ENCODE measurements at places on chromosomes 3 and 15. TPM values are rescaled to one million over a fixed set of nuclear protein-coding genes. Genes with fewer than 3 reads are reported as not detected.

GRCh38 chr15:55589287-55589686 lies 1.1 kb upstream of the PYGO1 start:
- H3K36me3 ChIP-seq: no peaks in the 10 kb centered on the region
- H3K27me3 ChIP-seq: no peaks in the 10 kb centered on the region
- H3K4me3 ChIP-seq: peak overlapping the region; percentile 70
- no peak overlapping the region for H3K27ac ChIP-seq
- no peak for DNase-seq
- H3K4me1 ChIP-seq: peaks cover 5% of the 10 kb centered on the region

DNA sequence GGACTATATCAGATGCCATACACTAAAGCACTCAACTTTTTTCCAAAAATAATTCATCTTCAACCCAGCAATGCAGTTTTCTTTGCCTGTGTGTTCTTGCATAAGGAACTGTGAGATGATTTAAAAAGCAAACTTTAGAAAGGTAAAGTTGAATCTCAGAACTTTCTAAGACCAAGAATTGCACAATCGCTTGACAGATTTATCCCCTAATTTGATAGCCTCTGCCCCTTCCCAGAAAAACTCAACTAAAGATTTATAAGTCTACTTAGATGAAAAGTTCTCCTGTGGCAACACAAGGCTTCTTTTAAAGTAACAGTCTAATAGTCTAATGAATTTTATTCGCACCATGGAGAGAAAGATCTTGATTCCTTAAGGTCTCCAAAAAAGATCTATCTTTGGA lies 259.3 kb downstream of the MAGI1 start:
- H3K27ac ChIP-seq: no peak overlapping the region
- no peak overlapping the region for H3K4me3 ChIP-seq
- DNase-seq: no peak

GRCh38 chr3:109175411-109175810 lies 38.9 kb downstream of the C3orf85 start:
- H3K27ac ChIP-seq: no peak overlapping the region
- no peak overlapping the region for H3K4me3 ChIP-seq
- no peaks in the 10 kb centered on the region for H3K4me1 ChIP-seq
- no peaks in the 10 kb centered on the region for H3K36me3 ChIP-seq
- no peak for DNase-seq

- H3K27me3 ChIP-seq: no peaks in the 10 kb centered on the region
- no peaks in the 10 kb centered on the region for H3K4me1 ChIP-seq
- H3K27ac ChIP-seq: no peak overlapping the region
Observed at GRCh38 chr15:55527150-55527549, 19.1 kb upstream of the DNAAF4 start.

Gene SCAANT1
- total RNA-seq: not detected

DNA sequence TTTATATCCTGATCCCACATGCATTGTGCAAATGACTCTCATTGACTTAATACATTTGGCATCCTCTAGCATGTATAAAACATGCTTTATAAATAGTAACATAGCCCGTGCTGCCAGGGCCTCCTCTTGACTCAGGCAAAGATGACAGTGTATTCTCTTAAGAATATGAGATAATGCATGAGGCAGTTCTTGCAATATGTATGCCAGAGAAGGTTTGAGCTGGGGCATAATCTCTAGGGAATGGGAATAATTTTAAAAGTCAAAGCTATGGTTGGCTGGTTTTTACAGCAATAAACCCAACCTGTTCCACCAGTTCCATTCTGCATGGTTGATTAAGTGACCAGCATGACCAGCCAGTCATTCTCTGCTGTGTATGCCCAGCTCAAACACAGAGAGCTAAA lies 179.0 kb upstream of the PFN2 start:
- no peak overlapping the region for H3K4me3 ChIP-seq
- no peak for DNase-seq
- H3K36me3 ChIP-seq: no peaks in the 10 kb centered on the region
- H3K27ac ChIP-seq: no peak overlapping the region
- H3K27me3 ChIP-seq: no peaks in the 10 kb centered on the region

Gene TRIM71
- total RNA-seq: not detected

Gene IL5RA
- 0.55 TPM for total RNA-seq

Gene TLR9
- 0.74 TPM for total RNA-seq

Gene SCN11A
- total RNA-seq: 0.34 TPM

Gene GOLGA8J
- total RNA-seq: not detected

GRCh38 chr15:34773917-34774316 lies 19.1 kb upstream of the GJD2 start:
- no peaks in the 10 kb centered on the region for H3K36me3 ChIP-seq
- no peaks in the 10 kb centered on the region for H3K27me3 ChIP-seq
- no peaks in the 10 kb centered on the region for H3K4me1 ChIP-seq
- no peak for DNase-seq
- H3K27ac ChIP-seq: no peak overlapping the region

DNA sequence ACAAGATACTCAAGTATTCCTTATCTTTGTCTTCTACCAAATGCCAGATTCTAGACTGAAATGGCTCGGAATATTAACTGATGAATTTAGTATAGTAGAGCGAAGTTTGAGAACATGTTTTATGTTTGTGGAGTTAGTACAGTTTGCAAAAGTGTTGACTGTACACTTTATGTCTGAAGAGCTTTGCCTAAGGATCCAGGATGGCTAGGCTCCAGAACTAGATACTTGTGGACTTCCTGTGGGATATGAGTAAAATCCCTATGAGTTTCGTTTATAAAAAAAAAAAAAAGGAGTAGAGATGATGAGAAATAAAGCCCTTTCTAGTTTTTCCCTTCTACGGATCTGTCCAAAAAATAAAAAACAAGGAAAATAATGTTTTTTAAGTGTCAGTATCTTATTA lies 96.7 kb downstream of the TP63 start:
- no peaks in the 10 kb centered on the region for H3K27me3 ChIP-seq
- no peaks in the 10 kb centered on the region for H3K36me3 ChIP-seq
- no peak overlapping the region for H3K4me3 ChIP-seq
- H3K4me1 ChIP-seq: no peaks in the 10 kb centered on the region
- no peak for DNase-seq

Gene NRROS
- total RNA-seq: 6.3 TPM

DNA sequence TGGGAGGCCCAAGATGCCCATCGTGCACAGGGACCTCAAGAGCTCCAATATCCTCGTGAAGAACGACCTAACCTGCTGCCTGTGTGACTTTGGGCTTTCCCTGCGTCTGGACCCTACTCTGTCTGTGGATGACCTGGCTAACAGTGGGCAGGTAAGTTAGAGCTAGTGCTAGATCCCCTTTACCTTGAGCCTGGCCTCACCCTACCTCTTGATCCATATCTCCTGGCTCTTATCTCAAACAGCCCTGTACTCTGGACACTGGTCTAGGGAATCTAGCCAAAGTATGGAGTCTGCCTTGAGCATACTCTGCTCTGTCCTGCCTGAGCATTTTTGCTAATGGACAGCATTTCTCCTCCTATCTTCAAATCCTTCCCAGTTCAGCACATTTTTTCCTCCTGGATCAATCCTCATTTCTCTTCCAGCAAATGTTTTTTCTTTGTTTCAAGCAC lies 65.9 kb downstream of the TGFBR2 start:
- no peak for DNase-seq
- peaks cover 10% of the 10 kb centered on the region for H3K4me1 ChIP-seq
- H3K4me3 ChIP-seq: no peak overlapping the region

DNA sequence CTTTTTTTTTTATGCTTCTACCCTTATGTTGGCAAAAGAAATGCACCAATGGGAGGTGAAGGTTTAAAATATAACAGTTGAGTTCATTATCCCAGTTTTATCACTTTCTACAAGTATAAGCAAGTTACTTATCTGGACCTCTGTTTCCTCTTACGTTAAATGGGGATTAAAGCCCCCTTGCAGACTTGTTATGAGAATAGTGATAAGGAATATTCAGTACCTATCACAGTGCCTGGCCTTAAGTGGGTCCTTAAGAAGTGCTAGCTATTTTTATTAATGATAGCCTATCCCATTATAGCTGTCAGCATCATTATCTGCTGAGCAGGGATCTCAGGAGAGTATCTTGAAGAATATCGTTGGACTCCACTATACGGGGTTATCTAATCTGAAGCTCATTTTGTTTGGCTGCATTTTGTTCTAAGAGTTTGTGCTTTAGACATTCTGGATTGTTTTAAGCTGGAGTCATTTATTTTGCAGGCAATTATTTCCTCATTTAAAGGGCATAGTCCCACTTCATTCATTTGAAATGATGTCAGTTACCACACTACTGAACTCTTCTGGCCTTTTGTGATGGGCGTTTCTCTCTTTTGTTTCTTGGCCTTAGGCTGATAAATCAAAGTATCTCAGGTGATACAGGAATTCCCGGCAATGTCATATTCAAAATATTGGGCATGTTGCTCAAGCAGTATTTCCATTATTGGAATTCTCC lies 28.8 kb downstream of the RAB8B start:
- no peak for DNase-seq
- H3K4me1 ChIP-seq: peaks cover 9% of the 10 kb centered on the region
- H3K27ac ChIP-seq: no peak overlapping the region
- H3K27me3 ChIP-seq: no peaks in the 10 kb centered on the region
- no peak overlapping the region for H3K4me3 ChIP-seq

Gene GOLGA6B
- not detected for total RNA-seq

DNA sequence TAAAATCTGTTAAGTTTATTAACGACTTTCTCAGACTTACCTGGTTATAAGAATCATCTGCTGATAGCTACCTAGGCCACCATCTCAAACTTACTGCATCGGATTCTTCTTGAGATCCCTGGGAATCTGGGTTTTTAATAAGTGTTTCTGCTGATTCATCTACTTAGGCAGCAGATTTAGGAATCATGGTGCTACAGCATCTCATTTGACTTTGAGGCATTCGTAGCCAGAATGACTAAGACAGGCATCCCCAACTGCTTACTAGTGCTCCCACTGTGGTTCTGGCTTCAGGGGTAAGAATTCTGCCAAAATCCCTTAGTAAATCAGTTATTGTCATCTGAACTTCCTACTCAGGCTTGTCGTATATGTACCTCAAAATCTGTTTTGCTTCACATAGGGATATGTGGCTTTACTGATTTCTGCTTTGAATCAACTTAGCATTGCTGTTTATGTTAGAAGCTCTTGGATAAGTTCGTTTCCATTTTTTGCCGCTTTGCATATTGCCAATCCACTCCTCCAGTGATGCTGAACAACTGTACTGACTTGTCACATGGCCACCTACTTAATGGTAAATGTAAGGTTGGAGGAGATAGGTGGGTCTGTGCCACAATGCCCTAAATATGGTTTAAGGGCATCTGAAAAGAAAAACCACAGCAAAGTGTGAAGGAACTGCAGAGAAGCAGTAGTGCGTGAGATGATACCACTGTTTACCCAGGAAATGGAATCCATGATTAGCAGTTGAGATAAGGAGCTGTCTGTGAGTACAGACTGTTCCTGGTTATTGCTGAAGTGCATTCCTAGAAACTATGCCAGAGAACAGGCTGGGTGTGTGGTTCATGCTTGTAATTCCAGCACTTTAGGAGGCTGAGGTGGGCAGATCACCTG lies 60.3 kb downstream of the MAP6D1 start:
- H3K27ac ChIP-seq: no peak overlapping the region
- no peaks in the 10 kb centered on the region for H3K36me3 ChIP-seq
- H3K4me1 ChIP-seq: no peaks in the 10 kb centered on the region
- DNase-seq: no peak
- no peak overlapping the region for H3K4me3 ChIP-seq

Gene NANOGP8
- total RNA-seq: 0.92 TPM

GRCh38 chr3:62624185-62624584 lies 250.8 kb upstream of the FEZF2 start:
- H3K4me3 ChIP-seq: no peak overlapping the region
- no peaks in the 10 kb centered on the region for H3K4me1 ChIP-seq
- DNase-seq: no peak
- H3K36me3 ChIP-seq: no peaks in the 10 kb centered on the region
- no peaks in the 10 kb centered on the region for H3K27me3 ChIP-seq

Gene PCNP
- total RNA-seq: 150 TPM

- no peak for DNase-seq
- H3K27me3 ChIP-seq: no peaks in the 10 kb centered on the region
- no peaks in the 10 kb centered on the region for H3K36me3 ChIP-seq
Observed at GRCh38 chr15:60914360-60914759, 314.7 kb downstream of the RORA start.

DNA sequence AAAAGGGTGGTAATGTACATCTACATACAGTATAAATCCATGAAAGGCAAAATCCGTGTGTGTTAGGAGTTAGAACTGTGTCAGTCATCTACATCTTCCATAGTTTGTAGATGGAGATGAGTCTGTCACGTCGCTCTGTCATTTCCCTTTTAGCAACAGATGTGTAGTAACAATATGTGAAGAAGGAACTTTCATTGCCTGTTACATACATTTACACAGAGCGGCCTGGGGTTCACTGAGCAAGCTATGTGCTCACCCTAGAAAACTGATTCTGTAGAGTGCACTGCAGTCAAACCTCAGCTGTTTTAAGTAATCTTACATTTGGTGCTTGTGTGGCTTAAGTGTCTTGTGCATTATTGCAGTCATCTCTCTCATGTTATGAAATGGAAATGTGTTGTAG lies 41.6 kb upstream of the AP3B2 start:
- H3K36me3 ChIP-seq: no peaks in the 10 kb centered on the region
- H3K27me3 ChIP-seq: no peaks in the 10 kb centered on the region
- no peak for DNase-seq

GRCh38 chr3:59540241-59540640 lies 490.4 kb upstream of the CFAP20DC start:
- no peaks in the 10 kb centered on the region for H3K36me3 ChIP-seq
- no peak for DNase-seq
- H3K4me1 ChIP-seq: no peaks in the 10 kb centered on the region
- H3K27me3 ChIP-seq: no peaks in the 10 kb centered on the region
- no peak overlapping the region for H3K4me3 ChIP-seq
- no peak overlapping the region for H3K27ac ChIP-seq

DNA sequence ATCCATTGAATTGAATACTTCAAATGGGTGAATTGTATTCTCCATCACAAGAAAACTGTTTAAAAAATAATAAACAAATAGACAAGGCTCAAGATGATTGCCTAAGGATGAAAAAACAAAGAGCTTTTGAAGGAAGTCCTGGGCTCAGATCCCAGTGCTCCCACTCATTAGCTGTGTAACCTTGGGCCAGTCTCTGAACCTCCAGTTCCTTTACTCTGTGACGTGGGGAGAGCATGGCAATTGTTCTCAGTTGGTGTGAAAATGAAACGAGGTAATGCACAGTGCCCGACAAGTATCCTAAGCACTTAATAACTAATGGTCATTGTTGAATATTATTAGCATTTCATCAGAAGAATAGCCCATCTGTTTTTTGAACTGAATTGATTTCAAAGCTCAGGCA lies 40.7 kb downstream of the TNIK start:
- H3K36me3 ChIP-seq: no peaks in the 10 kb centered on the region
- no peaks in the 10 kb centered on the region for H3K27me3 ChIP-seq
- no peak overlapping the region for H3K27ac ChIP-seq
- no peaks in the 10 kb centered on the region for H3K4me1 ChIP-seq
- H3K4me3 ChIP-seq: no peak overlapping the region

Gene STAB1
- 34.5 TPM for total RNA-seq

GRCh38 chr15:27587810-27588209 lies 511.3 kb downstream of the OCA2 start:
- H3K27ac ChIP-seq: no peak overlapping the region
- no peak overlapping the region for H3K4me3 ChIP-seq
- no peaks in the 10 kb centered on the region for H3K27me3 ChIP-seq
- H3K36me3 ChIP-seq: no peaks in the 10 kb centered on the region
- no peaks in the 10 kb centered on the region for H3K4me1 ChIP-seq

- no peaks in the 10 kb centered on the region for H3K4me1 ChIP-seq
- no peak overlapping the region for H3K27ac ChIP-seq
- H3K4me3 ChIP-seq: no peak overlapping the region
- DNase-seq: no peak
- H3K27me3 ChIP-seq: no peaks in the 10 kb centered on the region
Observed at GRCh38 chr15:96075895-96076294, 254.6 kb upstream of the NR2F2 start.
